ENCODE measurements at places on chromosomes 1 and 21. TPM values are rescaled to one million over a fixed set of nuclear protein-coding genes. Genes with fewer than 3 reads are reported as not detected.

The C1QTNF12 gene
- total RNA-seq = 0.65 TPM

The AMY2A gene
- not detected for total RNA-seq

The RHBDL2 gene
- total RNA-seq = not detected

The CASZ1 gene
- total RNA-seq = not detected

The FLG2 gene
- total RNA-seq = not detected

The CENPF gene
- 7.5 TPM for total RNA-seq

The KRTAP13-2 gene
- not detected for total RNA-seq

The ZBTB8A gene
- 7.1 TPM for total RNA-seq

The HES2 gene
- total RNA-seq = 0.09 TPM

The F5 gene
- 0.16 TPM for total RNA-seq

The GNAT2 gene
- 0.18 TPM for total RNA-seq

The SPRR5 gene
- total RNA-seq = not detected

The OR2L3 gene
- total RNA-seq = not detected

The LDLRAD1 gene
- total RNA-seq = not detected

The KDM1A gene
- 60.3 TPM for total RNA-seq

The AVPR1B gene
- total RNA-seq = not detected

The RAD54L gene
- total RNA-seq = 9.7 TPM

The CCDC185 gene
- total RNA-seq = not detected

The SLC2A5 gene
- total RNA-seq = 0.90 TPM

The L1TD1 gene
- under 0.01 TPM for total RNA-seq

The KISS1 gene
- not detected for total RNA-seq

The ERG gene
- total RNA-seq = 9.9 TPM

The FAM72A gene
- total RNA-seq = 2.9 TPM

The ARHGAP29 gene
- 32.5 TPM for total RNA-seq

The NBPF20 gene
- 2.1 TPM for total RNA-seq

The UFC1 gene
- total RNA-seq = 111 TPM

Data from fibroblast of the aortic adventitia (primary cell).